ENCODE measurements at places on chromosomes 5 and 9. TPM values are rescaled to one million over a fixed set of nuclear protein-coding genes. Genes with fewer than 3 reads are reported as not detected.

The CCNJL gene
- total RNA-seq: 13.2 TPM

The PHF24 gene
- not detected for total RNA-seq

The NDUFS4 gene
- 71.0 TPM for total RNA-seq

The CNTNAP3B gene
- total RNA-seq: 35.5 TPM

The SLC34A1 gene
- 0.64 TPM for total RNA-seq

The CNTLN gene
- 5.7 TPM for total RNA-seq

The PCDHGA7 gene
- 0.73 TPM for total RNA-seq

The ARAP3 gene
- total RNA-seq: 22.8 TPM

The HMCN2 gene
- 0.32 TPM for total RNA-seq

The PTCD2 gene
- 16.2 TPM for total RNA-seq

DNA sequence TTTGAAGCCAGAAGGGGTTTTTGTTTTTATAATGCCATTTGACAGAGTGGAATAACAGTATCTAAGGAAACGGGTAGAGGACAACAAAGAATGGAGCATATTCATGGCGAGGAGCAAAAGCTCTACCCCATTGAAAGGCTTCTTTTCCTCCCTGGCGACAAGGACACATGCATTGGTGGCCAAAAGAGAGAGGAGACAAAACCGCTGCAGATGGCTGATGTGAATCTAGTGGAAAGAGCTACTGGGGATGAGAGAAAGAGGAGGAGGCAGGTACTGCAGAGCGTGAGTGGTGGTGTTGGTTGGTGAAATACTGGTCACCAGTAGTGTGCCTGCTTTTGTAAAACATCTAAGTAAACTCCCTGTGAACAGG, 491 bp downstream of the APC start:
- DNase-seq: peak; percentile 11

GRCh38 chr5:59548807-59549357, 344.6 kb downstream of the PDE4D start:
- no peak for DNase-seq

DNA sequence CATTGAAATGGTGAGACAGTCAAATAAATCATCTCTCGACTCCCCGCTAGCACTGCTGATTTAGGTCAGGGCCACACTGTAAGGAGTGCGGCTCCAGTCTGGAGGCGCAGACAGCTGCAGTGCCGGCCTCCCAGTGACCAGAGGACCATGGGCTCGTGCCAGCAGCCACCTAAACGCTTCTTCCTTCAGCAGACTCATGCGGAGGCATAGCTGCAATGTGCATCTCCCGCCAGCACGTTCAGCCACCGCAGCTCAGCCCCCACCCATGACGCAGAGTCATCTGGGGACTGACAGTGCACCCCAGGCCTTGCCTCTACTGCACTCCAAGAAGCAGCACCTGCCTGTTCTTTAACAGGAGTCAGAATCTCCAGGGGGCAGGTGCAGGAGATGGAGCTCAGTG, 13.6 kb upstream of the MAPK9 start:
- DNase-seq: no peak

DNA sequence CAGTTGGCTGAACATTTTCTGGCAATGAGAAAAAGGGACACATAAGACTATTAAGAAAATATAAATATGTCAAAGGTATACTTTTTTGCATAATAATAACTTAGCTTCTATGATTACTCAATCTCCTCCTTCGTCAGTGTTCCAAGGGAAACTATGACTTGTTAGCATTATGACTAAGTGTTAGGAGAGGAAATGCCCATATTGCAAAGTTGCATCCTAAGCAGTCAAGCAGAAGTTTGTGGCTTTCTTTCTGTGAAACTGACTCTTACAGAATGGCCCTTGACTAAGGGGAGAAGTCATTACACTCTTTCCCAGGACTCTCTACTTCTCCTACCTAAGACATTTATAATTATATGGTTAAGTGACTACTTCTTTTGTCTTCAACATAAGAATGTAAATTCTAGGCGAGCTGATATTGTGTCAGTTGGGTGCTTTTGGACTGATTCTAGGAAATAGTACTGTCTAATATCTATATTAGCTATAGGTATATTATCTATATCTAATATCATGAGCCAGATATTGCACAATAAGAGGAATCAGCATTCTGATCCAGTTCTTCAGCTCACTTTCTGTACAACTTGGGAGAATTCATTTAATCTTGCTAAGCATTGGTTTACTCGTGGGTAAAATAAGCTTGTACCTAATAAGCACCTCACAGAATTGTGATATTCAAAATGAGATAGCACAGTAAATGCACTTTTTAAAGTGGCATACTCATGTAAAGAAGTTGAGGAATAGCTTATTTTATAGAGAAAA, 16.4 kb upstream of the SPINK6 start:
- peak; percentile 3 for DNase-seq

- no peak for DNase-seq
Observed at GRCh38 chr9:74083681-74084433, 413.3 kb upstream of the RORB start.

DNA sequence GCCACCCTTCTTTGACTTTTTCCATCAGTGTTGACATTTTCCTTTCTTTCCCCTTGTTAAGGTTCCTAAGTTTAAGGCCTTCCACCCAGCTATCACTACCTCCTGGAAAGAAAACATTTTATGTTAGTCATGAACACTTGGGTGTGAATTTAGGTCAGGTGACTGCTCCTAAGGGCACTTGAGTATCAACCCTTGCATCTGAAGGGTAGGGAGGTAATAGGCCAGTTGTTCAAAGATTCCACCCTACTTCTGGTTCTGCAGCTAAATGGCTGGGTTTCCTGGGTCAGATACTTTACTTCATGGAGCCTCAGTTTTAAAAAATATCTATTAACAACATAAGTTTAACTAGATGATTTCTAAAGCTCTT, 49.1 kb upstream of the OSMR start:
- DNase-seq: no peak

DNA sequence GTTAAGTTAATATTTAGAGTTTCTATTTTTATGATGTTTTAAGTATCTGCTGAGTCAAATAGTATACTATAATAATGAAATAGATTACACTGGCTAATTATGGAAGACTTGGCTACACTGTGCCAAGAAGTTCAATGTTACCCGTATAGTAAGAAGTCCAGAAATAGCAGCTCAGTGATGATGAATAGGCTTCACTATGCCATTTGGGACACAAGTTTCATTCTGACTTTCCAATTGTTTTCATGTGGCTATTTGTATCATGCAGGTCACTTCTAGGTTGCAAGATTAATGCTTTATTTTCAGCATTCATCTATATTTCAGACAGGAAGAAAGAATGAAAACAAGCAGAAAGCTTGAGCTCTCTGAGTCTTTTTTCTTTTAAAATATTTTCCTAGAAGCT, 194.5 kb upstream of the RIOK2 start:
- DNase-seq: no peak

DNA sequence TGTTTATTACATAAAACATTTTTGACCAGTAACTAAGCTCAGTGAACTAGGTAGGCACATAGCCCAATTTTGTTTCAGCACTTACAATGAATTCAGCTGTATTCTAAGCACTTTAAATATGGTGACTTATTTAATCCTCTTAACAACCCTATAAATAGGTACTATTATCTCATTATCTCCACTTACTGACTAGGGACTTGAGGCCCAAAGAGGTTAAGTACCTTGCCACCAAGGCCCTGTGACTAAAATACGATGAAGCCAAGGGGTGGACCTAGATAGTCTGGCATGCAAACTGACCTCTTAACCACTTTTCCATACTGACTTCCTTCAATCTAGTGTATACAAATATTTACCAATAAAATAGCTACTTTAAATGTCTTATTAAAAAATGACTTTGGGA, 266.4 kb downstream of the ZNF608 start:
- no peak for DNase-seq

DNA sequence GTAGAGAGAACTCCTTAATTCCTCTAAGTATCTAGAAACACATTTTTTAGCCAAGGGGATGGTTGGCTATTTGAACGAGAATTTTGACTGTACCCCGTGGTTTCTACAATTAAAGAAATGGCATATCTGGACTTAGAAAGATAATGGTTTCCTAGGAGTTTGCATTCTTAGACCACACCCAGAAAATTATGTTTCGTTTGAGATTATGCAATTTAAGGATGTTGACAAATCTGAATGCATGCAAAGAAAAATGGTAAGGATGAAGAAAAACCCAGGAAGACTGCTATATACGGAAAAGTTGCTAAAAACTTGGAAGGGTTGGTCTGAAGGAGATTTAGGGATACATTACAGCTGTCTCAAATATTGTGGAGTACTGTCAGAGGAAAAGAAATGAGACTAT, 538.5 kb upstream of the WWC1 start:
- no peak for DNase-seq

DNA sequence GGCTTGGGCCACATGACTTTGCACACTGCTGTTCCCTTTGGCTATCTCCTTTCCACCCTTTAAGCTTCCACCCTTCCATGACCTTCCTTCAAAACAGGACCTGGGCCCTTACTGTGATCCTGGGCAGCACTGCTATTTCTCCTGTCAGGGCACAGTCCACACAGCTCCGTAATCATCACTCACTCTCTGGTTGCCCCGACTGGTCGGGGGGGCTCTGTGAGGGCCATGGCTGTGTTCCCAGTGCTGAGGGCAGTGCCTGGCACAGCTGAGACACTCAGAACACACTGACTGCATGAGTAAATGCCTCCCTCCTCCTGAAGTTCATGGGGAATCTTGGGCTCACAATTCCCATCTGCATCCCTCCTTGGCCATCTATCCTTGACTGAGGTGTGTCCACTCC, 12.2 kb downstream of the TRAF1 start:
- no peak for DNase-seq

GRCh38 chr9:73270967-73271721, 119.5 kb downstream of the ANXA1 start:
- DNase-seq: peak; percentile 17

DNA sequence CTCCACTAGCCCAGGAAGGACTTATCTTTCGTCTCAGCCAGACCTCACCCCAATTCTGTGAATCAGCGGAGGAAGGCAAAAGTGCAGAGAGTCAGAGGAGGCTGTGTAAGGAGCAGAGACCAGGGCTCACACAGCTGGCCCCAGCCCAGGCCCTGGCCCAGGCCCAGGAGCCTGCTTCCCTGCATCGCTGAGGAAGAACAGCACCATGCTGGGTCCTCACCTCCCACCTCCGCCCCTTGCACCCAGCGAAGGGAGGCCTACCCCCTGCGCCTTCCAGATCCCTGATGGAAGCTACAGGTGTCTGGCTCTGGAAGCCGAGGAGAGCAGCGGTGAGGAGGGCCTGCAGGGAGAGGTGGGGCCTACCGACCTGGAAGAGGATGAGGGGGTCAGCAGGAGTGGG, 22.3 kb upstream of the SYNPO start:
- DNase-seq: no peak

DNA sequence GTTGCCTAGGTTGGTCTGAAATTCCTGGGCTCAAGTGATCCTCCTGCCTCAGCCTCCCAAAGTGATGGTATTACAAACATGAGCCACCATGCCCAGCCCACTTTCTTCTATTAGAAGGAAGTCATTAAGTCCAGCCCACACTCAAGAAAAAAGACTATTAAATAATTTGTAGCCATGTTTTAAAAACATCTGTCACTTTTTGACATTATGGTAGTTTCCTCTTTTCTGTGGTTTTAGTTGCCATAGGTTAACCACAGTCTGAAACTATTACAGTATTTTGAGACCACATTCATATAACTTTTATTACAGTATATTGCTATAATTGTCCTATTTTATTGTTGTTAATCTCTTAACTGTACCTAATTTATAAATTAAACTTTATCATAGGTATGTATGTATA, 31.9 kb upstream of the C5orf24 start:
- DNase-seq: no peak

DNA sequence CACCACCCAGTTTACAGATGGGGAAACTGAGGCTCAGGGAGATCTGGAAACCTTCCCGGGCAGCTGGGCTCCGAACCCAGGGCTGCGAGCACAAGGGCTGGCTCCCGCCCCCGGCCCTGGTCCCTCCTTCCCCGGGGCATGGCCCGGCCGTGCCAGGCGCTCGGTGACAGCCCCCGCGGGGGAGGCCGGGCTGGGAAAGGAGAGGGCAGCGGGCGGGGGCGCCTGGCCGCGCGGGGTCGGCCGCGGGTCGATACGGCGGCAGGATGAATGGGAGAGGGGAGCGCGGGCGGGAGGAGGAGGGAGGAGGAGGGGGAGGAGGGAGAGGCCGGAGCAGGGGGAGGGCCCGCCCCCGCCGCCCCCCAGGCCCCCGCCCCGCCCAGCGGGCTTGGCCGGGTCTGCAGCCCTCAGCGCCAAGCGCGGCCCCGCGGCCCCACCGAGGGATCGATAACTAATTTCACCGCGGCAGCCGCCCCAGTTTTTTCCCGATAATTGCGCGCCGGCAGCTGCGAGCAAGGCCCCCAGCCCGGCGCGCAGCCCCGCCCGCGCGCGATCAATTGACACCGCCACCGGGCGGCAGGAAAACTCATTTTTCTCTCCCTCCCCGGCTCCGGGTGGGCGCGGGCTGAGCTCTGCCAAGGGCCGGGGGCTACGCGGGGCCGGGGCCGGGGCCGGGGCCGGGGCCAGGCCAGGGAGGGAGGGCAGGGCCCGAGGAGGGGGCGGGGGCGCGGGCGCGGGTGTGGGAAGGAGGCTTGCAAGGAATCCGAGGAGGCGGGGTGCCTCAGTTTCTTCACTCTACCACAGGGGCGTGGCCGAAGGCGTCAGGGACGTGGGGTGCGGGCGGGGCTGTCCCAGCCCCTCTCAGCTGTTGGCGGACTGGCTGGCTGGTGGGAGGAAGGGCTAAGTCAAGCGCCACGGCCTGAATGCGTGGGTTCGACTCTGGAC, 52.1 kb downstream of the C9orf50 start:
- DNase-seq: peak; percentile 78

DNA sequence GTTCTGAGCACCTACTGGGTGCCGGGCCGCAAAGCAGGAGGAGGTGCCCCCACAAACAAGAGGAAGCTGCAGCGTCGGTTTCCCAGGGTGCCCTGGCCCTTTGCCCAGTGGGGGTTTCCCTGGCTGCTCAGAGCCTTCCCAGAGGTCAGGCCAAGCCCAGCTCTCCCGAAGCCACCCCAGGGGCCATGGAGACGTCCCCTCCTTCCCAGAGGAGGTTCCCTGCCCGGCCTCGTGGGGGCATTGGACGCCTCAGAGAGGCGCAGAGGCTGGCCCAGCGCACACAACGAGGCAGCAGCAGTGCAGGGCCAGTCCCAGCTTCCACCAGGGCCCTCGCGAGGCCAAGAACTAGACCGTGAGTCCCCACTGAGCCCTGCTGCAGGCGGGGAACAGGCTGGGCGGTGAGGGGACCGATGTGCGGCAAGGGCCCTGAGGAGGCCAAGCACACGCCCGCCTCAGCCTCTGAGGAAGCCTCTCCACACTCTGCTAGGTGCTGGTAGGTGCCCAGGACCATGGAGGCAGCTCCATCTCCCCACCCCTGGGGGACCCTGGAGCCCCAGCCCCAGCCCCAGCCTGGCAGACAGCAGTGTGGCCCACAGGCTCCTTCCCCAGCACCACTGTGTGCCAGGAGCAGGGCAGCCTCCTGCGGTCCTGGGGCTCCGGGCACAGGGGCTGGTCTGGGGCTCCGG, 7.0 kb downstream of the DIPK1B start:
- peak; percentile 32 for DNase-seq
